ENCODE measurements at places on chromosomes 7 and 10.
A peak's percentile ranks its signal among the peaks of the same experiment; 100 is the strongest.

DNA sequence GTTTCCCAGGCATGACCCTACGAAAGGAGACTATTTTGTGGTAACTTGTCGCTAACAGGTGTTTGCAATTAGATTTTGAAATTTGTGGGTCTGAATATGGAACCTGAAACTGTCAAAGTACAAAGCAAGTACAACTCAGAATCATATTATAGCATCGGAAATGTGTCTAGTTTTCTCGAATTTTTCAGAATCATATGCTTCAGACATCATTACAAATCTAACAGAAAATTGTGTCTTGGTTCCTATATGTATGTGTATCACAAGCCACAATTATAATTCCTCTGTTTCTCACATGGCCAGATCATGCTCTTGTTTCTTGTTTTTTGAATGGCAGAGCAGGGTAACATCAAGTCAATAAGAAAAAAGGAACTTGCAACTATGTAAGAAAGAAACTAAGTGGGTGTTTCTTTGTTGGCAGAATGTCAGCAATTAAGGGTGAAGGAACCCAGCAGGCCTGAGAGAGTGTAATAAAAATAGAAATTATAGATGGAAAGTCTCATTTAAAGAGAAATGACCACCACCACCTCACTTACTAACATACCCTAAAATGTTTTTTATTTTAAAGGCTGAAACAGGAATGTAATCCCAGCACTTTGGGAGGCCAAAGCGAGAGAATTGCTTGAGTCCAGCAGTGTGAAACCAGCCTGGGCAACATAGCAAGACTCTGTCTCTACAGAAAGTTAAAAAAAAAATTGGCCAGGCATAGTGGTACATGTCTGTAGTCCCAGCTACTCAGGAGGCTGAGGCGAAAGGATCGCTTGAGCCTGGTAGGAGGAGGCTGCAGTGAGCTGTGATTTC, 51.3 kb downstream of the PRTFDC1 start:
- DNase-seq = peak; percentile 88

GRCh38 chr10:112775381-112775780, 174.7 kb upstream of the TCF7L2 start:
- DNase-seq = no peak

GRCh38 chr7:12893292-12893691, 205.9 kb downstream of the ARL4A start:
- no peak for DNase-seq

GRCh38 chr10:1363446-1364121, 307.4 kb downstream of the WDR37 start:
- no peak for DNase-seq

DNA sequence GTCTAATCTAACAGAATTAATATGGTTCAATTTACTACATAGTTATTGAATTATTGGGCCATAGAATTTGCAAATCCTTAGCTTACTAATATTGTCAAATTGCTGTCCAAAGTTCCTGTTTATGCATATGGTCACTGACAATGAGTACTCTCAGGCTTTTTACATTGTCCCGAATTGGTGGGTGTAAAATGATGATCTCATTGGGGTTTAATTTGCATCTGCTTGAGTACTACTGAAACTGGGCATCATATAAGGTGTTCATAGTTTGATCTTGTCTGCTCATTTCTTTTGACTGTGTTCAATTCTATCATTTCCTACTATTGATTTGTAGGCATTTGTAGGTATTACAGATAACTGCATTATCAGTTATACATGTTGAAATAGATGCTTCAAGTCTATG, 12.7 kb downstream of the ABCA13 start:
- DNase-seq = no peak

GRCh38 chr10:99548041-99548530, 15.3 kb downstream of the NKX2-3 start:
- DNase-seq = no peak

GRCh38 chr7:155567646-155568332, 21.4 kb upstream of the CNPY1 start:
- no peak for DNase-seq

- DNase-seq = no peak
Observed at GRCh38 chr10:76743169-76743568, 894.4 kb downstream of the KCNMA1 start.

DNA sequence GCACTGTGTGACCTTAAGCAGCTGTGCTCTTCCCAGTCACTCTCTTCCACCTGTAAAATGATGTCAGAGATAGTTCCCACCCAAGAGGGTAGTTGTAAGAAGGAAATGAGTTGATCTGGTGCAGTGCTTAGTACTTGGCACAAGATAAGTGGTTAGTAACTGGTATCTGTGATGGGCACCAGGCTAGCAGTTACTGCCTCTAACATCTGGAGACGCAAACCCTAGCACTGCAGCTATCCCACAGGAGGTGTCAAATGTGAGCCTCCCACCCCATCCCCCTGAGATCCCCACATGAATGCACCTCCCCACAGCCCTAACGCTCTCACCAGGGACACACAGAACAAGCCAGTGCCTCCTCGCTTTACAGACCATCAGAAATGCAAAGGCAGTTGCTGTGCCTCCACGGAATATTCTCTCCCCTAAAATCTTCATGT, 72.0 kb downstream of the KCNMA1 start:
- DNase-seq = no peak

- DNase-seq = no peak
Observed at GRCh38 chr7:107119376-107120105, 49.3 kb upstream of the HBP1 start.

DNA sequence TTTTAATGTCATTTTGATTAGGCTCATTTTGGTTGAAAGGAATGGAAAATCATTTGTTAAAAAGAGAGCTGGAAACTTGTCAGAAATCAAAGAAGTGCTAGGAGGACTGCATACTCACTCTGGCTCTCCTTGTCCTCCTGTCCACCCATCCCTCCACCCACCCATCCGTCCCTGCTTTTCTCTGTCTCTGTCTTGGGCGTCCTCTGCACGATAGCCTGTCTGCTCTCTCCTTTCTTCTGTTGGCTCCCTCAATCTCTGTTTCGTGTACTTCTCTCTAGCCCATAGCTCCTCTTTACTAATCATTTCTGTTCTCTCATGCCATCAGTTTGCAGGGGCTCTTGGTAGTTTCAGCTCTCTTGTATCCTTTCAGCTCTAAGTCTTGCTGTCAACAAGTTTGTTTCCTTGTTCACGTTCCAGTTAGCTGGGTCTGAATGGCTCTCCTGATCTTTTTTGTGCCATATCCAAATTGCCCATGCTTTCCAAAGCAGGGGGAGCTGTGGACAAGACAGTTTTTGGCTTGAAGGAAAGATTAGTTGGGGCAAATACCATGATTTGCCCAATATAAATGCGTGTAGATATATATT, 75.6 kb downstream of the KAT6B start:
- no peak for DNase-seq

GRCh38 chr7:26061678-26062603, 90.1 kb upstream of the NFE2L3 start:
- peak; percentile 18 for DNase-seq

DNA sequence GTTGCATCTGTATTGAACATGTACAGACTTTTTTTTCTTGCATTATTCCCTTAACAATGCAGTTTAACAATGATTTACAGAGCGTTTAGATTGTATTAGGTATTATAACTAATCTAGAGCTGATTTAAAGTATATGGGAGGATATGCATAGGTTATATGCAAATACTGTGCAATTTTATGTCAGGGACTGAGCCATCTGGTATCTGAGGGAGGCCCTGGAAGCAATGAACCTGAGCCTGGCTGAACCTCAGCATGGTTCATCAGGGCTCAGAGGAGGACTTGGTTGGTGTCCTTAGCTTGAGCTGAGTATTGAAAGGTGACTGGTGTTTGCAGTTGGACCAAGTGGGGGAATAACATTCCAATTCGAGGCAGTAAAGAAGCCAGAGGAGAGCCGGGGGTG, 4.8 kb downstream of the ADCK2 start:
- no peak for DNase-seq

DNA sequence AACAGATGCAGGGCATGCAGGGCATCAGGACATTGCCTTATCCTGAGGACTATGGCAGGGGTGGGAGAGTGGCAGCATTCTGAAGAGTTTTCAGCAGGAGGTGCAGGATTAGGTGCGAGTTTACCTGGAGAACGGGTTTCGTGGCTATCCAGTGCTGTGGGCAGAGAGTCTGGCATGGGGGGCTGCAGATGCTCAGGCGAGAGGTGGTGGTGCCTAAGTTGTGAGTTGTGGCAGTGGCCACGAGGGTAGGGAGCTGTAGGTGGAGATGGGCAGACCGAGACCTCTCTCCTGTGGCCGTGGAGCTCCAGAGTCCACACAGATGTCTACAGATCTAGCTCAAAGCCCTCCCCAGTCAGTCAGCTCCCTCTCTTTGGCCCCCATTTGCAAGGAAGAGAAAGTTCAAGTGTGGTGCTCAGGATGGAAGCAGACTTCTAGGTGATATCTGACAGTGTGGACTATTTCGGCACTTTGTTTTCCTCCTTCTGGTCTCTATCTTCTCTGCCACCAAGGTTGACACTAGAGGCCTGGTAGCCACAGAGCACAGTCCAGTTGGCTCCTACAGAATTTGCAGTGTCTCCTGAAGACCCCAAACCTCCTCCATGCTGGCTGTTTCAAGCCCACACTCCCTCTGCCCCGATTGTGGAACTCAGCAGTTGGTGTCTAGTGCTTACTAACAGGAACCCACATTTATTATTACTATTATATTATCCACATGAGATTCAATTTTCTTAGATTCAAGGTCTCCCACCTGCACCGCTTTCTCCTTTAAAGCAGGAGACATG, 955.7 kb upstream of the ZNF722 start:
- no peak for DNase-seq

GRCh38 chr10:47268696-47269095, 31.3 kb upstream of the GDF10 start:
- no peak for DNase-seq

GRCh38 chr10:122490786-122491680, 29.7 kb downstream of the HTRA1 start:
- no peak for DNase-seq
